ENCODE measurements at places on chromosomes 3 and 15. TPM values are rescaled to one million over a fixed set of nuclear protein-coding genes. Genes with fewer than 3 reads are reported as not detected.

DNA sequence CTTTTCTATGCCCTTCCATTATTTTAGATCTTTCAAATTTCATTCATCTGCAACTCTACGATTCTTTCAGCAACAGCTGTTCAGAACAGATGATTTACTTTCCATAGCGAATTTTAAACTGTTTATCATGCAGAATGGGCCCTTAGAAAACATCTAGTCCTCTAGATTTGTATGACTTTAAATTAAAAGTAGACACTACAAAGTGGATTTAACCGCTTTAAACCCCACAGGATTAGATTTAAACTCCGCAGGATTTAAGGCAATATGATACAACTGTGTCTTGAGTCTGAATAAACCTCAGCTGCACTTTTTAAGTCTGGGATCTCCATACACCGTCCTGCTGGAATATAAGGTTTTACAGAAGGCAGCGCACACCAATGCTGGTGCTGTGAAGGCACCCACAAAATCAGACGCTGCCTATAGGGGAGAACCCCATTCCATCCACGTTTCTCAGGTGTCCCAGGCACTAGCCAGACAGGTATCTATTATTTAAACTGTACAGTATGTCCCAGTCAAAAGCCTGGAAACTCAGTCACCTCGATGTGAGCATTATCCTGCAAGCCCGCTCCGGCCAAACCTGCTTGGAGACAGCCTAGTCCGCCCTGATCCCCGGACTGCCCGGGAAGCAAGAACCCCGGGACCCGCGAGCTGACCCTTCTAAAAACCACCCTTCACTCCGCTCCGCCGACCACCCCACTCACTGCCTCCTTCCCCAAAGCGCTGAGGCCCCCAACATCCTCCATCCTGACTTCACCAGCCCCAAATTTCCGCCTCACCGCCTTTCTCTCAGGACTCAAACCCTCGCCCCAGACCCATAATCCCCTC lies 768 bp downstream of the ANO10 start:
- no peak for ATAC-seq

DNA sequence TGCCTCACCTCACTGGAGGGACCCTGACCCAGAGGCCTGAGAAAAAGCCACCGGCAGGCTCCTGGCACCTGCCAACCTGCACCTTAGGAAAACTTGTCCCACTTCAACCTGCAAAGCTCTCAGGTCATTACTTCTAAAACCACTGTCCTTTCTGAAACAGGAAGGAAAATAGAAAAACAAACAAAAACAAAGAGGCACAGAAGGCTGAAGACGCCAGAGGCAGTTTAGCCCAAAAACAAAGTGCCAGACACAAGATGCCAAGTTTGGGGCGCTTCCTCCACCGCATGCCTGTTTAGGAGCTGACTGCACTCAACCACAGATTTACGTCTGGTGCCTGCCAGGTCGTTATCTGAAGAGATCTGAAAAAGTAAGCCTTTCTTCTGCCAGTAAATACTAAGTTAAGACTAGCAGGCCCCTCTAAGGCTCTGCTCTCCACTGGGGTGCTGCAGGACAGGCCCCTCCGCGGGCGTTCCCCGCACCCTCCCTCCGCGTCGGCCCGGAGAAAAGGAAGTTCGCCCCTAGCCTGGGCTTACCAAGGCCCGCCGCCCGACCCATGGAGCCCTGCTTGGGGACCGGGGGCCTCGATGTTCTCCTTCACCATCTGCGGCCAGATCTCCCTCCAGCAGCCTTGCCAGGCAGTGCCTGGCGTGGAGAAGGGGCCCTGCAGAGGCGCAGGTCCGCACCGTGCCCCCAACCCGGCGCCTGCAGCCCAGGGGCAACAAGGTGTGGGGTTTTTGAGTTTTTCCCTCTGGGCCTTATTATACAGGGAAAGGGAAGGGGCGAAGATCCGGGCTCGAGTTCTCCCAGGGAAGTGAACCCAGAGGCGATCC lies 1.3 kb downstream of the GOLGA8A start:
- ATAC-seq, result no peak

DNA sequence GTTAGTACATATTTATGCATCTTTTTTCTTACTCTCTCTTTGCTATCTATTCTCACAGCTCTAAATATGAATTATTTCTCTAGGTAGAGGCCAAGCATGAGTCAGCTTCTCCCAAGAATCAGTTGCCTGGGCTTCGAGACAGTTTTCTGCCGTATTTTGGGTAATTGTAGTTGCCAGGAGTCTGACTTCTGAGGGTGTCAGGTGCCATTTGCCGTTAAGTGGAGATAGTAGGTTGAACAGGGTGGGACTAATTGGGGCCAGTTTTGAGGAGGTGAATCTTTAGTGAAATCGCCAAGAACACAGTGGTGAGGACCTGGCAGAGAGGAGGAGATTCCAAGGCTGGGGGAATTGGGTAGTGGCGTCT lies 7.8 kb upstream of the NRROS start:
- no peak for ATAC-seq

DNA sequence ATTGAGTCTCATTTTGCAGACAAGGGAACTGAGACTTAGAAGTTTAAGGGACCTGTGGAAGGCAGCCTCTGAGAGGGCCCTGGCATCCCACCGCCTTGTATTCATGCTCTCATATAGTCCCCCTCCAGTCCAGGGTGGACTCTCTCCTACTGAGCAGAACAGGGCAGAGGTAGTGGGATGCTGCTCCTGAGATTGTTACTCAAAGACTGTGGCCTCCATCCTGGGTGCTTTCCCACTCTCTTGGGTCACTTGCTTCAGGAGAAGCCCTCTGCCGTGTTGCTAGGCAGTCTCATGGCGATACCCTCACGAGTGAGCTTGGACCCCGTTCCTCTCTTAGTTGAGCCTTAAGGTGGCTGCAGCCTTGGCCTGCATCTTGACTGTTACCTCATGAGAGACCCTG lies 22.2 kb upstream of the ADCY5 start:
- ATAC-seq, result no peak

- ATAC-seq, result peak; percentile 10
These were observed 174.1 kb downstream of the KLHL25 start for GRCh38 chr15:85620690-85621049.

DNA sequence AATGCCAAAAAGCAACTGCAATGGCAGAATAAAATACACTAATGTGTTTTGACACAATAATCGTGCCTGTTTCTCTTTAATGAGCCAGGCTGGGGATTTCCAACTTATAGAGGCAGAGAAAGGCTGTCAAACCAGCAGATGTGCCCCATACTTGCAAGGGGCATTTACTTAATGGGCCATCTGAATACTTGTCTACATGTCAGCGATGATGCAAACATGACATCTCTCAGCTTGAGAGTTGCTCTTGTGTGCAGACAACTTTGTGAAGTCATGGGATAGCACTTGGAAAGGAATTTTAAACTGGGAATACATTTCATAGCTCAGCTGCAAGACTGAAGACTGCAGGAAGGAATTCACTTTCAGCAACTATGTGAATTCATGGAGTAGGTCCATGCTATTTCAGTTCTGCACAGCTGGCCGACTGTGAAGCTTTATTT lies 127.4 kb upstream of the ADAMTS9 start:
- peak; percentile 81 for ATAC-seq

Gene VEPH1
- 0.62 TPM for total RNA-seq

Gene MYO5C
- total RNA-seq, result 10.2 TPM

Gene CTDSPL
- 33.4 TPM for total RNA-seq

Measured in gastroesophageal sphincter (tissue), 4 donors.